ENCODE measurements at places on chromosomes 13 and 19. TPM values are rescaled to one million over a fixed set of nuclear protein-coding genes. Genes with fewer than 3 reads are reported as not detected.

The PPP1R15A gene
- 26.7 TPM for total RNA-seq

DNA sequence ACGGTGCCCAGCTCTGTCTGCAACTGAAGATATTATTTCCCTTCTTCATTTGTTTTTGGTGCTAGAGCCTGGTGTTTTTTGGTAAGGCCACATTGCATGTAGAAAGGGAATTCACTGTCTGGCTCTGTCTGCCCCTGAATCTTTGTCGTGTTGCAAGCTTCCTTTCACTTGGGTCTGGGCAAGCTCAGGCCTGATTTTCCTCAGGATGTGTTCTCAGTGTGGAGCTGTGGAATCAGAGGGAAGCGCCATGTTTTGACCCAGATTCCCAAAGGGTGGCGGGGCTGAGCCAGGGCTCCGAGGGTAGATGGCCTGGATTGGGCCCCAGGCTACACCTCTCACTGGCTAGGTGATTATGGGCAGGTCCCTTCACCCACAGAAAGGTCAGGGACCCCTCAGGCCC lies 8.6 kb downstream of the PRKCSH start:
- DNase-seq = no peak

GRCh38 chr19:4172861-4173473 lies 9.4 kb downstream of the SIRT6 start:
- DNase-seq = peak; percentile 14

DNA sequence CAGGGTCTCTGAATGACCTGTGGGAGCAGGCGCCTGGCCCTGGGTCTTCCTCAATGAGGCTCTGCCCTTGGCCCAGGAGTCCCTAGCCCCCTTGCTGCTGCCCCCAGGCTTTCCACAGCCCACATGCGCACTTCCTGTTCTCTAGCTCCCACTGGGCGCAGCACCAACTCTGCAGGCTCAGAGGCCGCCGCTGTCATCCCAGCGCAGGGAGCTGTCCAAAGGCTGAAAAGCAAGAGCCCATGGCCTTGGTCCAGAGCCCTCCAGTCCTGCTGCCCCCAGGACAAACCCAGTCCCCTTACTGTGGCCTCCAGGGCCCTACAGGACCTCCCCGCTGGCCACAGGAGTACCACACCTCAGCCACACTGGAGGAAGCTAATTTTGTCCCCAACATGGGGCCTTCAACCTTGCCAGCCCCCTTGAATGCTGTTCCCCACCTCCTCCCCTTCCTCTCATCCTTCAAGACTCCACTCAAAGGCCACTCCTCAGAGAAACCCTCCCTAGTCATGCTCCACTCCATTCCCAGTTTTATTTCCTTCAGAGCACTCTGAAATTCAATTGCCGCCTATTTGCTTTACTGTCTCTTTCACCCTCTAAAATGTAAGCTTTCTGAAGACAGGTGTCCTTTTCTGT lies 8.0 kb upstream of the POU2F2 start:
- peak; percentile 72 for DNase-seq

- no peak for DNase-seq
Measured at GRCh38 chr13:104837756-104838155, 1697.7 kb downstream of the EFNB2 start.

The CFAP97D2 gene
- not detected for total RNA-seq

- DNase-seq = no peak
Measured at GRCh38 chr13:79225487-79226232, 180.4 kb downstream of the RBM26 start.

DNA sequence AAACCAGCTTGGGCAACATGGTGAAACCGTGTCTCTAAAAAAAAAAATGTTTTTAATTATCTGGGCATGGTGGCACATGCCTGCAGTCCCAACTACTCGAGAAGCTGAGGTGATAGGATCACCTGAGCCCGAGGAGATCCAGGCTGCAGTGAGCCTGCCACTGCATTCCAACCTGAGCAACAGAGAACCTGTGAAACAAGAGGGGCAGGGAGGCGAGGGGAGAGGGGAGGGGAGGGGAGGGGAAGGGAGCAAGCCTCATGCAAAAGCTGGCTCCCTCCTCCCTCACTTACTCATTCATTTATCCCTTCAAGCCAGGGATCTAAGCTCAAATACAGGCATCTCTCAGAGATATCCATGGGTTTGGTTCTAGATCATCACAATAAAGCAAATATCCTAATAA lies 8.9 kb downstream of the ATP7B start:
- DNase-seq = no peak

DNA sequence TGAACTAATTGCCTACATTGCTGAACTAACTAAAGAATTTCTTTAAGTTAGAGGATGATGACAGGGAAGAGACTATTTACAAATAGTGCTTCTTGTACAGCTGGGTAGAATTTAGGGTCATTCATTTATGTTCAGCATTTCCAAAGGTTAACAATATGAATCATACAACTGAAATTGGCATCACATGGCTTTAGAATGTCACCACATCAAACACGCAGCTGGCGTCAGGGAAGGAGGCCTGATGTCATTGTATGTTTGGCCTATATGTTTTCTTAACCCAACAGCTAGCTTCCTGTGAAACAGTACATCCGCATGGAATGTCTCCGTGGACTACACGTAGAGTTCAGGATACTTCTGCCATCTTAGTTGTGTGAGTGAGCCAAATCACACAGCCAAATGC lies 99.0 kb upstream of the TNFSF11 start:
- peak; percentile 61 for DNase-seq

DNA sequence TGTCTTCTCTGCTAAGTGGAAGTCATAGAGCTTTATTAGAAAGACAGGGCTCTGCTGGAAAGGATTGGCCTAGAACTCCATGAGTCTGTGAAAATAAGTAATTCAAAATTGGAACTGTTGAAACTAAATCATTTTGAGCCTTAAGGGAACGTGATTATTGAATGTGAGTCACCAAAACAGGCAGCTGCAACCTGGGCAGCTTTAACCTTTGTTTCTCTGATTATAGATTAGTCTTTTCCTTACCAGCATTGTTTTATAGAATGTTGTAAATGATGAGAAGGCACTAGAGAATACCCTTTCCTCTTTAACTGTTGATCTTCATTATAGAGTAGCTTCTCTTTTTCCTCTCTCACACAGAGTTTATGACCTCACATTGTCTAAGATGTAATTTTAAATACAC lies 638.8 kb upstream of the SLITRK6 start:
- no peak for DNase-seq

The PALM3 gene
- total RNA-seq = under 0.01 TPM

DNA sequence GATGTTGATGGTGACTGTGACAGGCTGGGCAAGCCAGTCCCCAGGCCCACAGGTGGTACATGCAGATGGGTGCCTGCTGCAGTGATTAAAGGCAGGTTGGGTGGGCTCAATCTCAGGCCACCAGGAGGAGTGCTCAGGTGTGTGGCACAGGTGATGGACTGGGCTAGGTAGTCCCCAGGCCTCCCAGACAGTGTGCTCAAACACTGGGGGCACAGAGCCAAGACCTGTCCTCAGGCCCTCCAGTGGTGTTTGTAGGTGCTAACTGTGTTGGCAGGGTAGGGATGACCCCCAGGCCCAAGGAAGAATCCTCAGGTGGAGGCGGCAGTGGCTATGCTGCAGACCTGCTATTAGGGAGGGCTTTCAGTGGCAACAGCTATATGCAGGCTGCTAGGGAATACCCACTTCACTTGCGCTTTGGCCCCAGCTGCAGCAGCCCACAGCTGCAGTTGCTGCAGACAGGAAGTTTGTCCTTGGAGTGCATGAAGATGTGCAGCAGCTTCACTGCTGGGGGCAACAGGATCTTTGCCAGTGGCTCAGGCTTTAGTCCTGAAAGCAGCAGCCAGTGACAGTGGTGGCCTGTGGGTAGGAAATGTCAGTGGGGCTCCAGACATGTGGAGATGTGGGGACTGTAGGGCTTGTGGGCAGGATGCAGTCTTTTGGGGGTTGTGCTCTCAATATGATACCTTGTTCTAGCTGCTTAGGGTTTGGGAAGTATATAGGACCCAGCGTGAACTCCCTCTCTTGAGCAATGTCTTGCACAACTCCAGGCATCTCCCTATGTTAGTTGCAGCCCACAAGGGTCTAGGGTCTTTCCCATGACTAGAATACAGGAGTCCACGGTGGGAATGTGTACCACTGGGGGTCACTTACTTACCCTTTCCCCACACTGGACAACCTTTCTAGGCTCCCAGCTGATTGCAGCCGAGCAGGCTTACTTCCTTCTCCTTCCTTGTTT lies 54.1 kb upstream of the MLNR start:
- peak; percentile 9 for DNase-seq

GRCh38 chr19:55116232-55116858 lies 1.1 kb downstream of the PPP1R12C start:
- DNase-seq = peak; percentile 66

The VAV1 gene
- not detected for total RNA-seq

The NXNL1 gene
- total RNA-seq = not detected

DNA sequence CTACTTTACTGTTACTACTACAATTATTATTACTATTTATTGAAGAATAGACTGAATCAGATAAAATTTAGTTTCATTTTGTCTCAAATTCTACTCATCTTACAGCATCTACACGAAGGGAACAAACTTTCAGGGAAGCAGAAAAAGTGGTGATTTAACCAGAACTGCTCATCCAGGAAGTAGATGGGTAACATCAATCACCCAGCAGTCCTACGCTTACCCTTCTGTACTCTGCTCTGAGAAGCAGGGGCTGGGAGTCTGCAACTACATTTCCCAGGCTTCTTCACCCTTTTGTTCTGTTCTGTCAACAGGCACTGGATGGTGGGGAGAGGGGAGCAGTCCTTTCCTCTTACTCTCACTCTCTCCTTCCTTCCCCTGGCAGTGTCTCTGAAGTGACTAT lies 31.4 kb upstream of the GGACT start:
- no peak for DNase-seq

DNA sequence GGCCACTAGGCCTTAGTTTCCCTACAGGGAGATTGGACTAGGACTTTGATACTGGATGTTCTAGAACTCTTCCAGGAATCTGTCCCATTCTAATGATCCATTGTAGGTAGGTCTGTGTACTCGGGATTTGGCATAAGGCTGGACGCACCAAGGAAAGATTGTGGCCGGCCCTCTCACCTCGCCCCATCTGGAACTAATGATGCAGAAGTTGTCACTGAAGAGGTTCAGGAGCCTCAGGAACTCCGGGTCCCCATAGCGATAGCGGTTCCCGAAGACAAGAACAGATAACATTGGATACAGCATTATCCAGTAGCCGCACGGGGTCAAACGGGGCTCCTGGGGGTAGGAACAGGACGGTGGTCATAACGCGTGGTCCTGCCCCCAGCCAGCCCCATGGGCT lies 11.2 kb downstream of the EGLN2 start:
- DNase-seq = no peak

The ELOF1 gene
- 121 TPM for total RNA-seq

DNA sequence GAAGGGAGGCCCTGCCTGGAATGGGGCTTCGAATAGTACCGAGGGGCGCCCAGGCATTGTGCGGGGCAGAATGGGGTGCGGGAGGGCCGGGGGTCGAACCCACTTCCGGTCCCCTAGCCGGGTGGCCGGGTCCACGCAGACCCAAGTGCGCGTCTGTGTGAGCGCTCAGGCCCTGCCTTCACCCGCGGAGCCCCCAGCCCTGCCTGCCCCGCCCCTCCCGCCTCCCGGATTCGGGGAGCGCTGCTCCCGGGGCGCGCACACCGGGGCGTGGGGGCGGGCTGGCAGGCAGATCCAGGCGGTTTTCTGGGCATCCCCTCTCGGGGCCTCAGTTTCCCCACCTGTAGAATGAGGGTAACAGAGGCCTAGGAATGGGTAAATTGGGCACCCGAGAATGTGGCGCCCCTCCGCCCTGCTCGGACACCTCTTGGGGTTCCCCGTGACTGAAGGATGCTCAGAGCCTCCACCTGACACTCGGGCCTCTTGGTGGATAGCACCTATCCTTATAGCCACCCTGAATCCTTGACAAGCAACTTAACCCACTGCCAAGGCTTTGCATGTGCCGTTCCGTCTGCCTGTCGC lies 682 bp downstream of the PIK3R2 start:
- DNase-seq = no peak

GRCh38 chr19:14950421-14950820 lies 9.1 kb downstream of the OR7C2 start:
- no peak for DNase-seq

The MAMSTR gene
- total RNA-seq = 0.18 TPM

The F10 gene
- 7.2 TPM for total RNA-seq

The KASH5 gene
- total RNA-seq = not detected

DNA sequence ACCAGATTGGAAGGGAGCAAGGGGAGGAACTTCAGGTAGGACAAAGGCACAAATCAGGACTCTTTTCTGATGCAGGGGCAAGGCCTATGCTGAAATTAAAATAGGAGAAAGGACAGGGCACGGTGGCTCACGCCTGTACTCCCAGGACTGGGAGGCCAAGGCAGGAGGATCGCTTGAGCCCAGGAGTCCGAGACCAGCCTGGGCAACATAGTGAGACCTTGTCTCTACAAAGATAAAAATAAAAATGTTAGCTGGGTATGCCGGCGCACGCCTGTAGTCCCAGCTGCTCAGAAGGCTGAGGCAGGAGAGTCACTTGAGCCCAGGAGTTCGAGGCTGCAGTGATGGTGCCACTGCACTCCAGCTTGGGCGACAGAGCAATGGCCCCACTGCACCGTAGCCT lies 5.7 kb downstream of the SLC17A7 start:
- no peak for DNase-seq

GRCh38 chr13:67844574-67844973 lies 614.4 kb upstream of the PCDH9 start:
- no peak for DNase-seq

The TMEM238 gene
- total RNA-seq = not detected

DNA sequence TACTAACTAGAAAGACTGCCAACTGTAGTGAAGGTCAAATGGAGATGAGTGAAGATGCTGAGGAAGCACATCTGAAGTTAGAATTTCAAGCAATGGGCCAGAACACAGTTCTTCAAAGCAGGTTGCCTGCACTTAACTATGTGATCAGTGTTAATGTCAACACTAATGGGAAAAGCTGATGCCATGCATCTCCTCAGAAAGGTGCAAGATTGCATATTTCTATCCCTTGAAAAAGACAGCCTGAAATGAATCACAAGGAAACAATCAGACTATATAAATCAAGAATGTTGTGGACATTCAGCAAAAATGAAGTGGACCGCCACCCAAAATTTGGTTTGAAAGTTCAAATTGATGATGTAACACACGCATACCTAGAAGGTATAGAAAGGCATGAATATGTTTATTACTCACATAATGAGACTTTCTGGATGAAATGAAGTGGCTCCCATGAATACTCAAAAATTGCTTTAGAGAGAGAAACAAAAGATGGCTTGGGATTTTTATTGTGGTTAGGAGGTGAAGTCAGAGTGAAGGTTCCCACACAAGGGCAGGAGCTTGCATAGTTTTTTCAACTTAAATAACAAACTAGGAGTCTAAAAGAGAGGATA lies 522.4 kb downstream of the KCTD12 start:
- no peak for DNase-seq

The ZNF99 gene
- total RNA-seq = not detected

DNA sequence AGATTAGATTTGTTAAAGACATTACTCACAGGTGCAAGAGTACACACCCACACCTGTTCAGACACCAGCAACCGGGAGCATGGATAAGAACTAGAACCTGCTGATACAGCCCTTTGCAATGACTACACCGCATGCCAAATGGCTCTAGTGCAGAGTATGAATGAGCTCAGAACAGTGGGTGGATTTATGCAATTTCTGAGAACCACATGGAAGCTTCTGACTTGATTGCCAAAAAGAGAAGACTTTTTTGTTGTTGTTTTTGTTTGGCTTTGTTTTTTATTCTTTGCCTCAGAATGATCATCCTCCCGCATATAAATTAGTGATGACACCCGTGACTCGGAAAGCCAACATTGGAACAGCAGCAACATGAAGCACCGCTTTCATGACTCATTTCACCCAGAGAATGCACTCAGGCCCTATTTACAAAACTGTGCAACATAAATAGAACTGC lies 77.4 kb upstream of the LRCH1 start:
- no peak for DNase-seq

The PCDH20 gene
- not detected for total RNA-seq

The KLK2 gene
- total RNA-seq = not detected

Data from IMR-90 (cell line).